ENCODE measurements at places on chromosomes 5 and 9.

- DNase-seq, result no peak
Measured at GRCh38 chr9:7144265-7145046, 386.7 kb downstream of the KDM4C start.

GRCh38 chr5:35166043-35166442 is 64.2 kb downstream of the PRLR start:
- no peak for DNase-seq

DNA sequence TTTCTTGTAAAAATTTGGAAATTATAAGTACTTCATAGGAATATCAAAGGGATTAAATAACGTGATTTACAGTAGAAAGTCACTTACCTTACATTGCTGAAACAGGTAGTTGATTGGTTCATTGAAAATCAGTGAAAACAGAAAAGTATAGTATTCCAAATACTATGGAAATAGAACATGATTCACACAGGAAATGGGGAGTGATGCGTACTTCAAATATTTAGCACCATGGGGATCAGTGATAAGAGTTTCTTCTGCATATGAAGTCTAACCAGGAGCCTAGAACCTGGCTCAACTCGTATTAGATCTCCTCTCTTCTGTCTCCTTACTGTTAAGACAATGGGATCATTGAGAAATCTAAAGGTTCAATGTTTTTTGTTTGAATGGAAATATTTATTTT is 133.3 kb downstream of the FAM174A start:
- no peak for DNase-seq

GRCh38 chr5:176561259-176561658 is 12.1 kb downstream of the CDHR2 start:
- no peak for DNase-seq

DNA sequence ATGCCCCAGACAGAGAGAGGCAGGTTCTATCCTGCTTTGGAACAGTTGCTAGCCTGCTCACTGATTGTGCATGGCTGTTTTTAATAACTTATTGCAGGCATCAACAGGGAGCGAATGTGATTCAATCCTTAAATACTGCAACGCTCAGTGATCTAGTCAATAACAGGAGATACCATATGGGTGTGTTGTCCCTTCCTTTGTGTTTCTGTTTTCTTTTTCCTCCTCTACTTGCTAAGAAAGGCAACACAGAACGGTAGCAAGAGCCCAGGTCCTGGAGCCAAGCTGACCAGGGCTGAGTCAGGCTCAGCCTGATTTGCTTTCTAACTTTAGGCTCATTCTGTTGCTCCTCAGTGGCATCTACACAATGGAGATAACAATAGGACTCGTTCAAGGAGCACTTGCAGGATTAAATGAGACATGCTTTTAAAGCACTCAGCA is 98.6 kb upstream of the EQTN start:
- no peak for DNase-seq

- no peak for DNase-seq
Measured at GRCh38 chr9:132481053-132481849, 71.2 kb downstream of the CFAP77 start.

DNA sequence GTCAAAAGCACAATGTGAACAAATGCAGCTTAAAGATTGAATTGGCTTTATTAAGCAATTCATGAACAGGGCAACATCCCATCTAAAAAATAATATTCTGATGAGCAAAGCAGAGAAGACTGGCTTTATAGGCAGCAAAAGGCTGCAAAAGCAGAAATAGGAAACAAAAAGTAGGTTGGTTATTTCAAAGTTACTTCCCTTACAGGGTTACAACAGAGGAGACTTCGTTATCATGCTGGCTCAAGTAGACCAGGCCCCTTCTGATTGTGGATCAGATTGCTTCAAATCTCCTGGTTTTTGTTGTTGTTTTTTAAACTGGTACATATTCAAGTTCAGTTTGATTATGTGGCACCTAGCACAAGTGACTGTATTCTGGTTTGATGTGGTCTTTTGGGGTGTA is 73.1 kb downstream of the MAN2A1 start:
- no peak for DNase-seq

DNA sequence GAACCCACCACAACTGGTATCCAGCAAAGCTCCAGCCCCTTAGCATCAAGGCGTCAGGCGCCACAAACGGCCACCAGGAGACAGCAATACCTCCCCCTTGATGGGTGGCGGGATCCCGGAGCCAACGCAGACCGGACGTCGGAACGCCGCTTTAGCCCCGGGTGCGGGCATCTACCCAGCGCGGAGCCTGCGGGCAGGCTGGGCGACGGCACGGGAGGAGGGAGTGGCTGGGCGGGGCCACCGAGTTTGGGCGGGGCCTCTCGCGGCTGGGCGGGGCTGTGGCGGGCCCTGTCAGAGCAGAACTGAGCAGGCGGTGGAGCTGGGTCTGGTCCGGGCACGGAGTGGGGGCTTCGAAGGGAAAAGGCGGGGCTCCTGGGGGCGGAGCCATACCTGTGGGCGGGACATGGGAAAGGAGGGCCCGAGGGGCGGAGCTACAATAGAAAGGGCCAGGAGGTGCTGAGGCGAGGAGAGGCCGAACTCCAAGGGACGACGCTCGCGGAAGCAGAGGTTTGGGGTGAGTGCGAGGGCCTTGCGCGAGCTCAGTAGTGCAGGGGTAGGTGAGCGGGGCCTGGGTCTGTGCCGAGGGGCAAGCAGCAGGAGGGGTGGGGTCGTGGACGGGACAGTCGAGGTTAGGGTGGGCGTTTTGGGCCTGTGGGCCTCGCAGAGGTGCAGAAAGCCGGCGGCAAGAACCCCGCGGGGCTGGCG is 40.2 kb upstream of the GARNL3 start:
- DNase-seq, result peak; percentile 69

Data from stimulated activated CD8-positive, alpha-beta memory T cell treated with anti-CD3 and anti-CD28 coated beads, Interleukin-4, amount 100 ng/mL, for 1 hour (primary cell).